ENCODE measurements at places on chromosomes 5 and 9.
A peak's percentile ranks its signal among the peaks of the same experiment; 100 is the strongest.

GRCh38 chr9:133995012-133995896 lies 3.1 kb upstream of the VAV2 start:
- DNase-seq = no peak

- no peak for DNase-seq
These were observed 222.7 kb downstream of the PBX3 start for GRCh38 chr9:125969868-125970267.

DNA sequence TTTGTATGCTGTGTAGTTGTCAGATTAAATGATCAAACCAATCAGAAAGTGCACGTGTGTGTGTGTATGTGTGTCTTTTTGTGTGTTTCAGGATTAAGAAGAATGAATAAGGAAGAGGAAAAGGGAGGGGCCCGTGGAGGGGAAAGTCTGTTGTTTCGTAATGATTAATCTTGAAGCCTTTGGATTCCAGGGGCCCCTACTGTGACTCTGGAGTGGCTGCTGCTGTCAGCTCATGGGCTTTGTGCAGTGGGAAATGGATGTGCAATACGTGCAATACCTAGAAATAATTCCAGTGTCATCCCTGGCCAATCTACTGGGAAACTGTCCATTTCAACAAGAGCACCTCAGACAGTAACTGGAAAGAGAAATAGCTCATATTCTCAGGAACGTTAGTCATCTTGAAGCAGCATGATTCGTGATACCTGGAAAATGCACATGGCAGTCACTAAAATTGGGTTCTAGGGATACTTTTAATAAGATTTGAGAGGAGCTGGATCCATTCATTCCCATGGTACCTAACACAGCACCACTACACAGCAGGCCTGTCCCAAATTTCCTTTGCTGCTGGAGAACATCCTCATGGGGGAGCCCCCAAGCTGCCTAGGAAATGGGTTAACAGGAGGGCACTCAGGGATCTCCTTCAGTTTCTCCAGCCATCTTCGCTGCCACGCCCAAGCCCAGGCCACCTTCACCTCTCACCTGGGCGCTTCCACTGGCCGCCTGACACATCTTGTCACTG lies 186.3 kb downstream of the NR3C1 start:
- DNase-seq = no peak

DNA sequence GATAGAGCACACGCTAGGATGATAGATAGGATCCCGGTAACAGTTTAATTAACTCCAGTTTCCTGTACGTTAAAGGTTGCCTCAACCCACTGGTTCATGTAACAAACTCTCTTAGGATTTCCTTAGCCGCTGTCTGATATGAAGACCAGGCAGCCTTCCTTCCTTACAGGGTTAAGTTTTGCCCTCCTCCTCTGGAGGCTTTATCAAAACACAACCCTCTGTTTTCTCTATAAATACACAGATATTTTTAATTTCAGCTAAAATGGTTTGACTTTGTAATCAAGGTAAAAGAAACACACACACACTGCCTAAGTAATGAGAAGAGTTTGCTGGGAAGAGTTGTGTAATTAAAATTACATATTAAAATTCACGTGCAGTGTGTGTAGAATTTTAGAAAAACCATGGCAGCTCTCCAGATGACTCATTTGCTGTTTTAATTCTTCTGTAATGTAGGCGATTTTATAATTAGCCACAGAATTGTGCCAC lies 369.8 kb downstream of the CSNK1G3 start:
- no peak for DNase-seq

DNA sequence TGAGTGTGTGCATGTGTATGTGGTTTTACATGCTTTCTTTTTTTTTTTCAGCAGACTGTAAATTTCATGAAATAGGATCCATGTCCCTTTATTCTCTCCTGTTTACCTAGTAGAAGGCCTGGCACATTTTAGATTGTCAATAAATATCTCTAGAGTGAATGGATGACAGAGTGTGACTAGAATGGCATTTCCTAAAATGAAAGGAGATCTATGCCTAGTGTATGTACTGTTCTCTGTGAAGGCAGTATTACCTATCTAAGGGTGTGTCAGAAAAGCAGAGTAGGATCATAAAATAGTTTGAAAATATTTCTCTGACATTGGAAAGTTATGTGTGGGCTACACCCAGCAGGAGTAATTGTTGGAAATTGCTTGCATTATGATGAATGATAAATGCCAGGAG lies 1876.0 kb upstream of the C9orf72 start:
- no peak for DNase-seq

DNA sequence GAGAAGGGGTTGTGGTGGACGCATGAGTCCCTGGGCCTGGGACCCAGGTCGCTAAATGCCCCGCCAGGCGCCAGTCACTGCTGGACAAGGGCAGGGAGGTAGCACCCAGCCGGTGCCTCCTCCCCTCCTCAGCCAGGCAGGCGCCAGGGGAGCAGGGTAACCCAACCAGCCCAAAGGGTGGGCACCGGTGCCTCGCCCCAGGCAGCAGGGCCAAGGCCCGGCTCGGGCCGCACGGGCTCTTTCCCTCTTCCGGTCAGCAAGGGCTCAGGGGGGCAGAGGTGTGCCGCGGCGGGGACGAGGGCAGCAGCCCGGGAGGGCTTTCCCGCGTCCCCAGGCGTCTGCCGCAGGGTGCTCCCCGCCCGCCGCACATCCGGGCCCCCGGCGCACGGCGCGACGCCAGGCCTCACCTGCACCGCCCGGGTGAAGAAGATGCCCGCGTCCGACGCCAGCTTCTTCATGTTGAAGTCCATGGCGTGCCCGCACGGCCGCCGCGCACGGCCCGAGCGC lies 393 bp downstream of the SH3GLB2 start:
- DNase-seq = peak; percentile 13

- no peak for DNase-seq
These were observed 459.5 kb upstream of the PTGER4 start for GRCh38 chr5:40220260-40220659.

DNA sequence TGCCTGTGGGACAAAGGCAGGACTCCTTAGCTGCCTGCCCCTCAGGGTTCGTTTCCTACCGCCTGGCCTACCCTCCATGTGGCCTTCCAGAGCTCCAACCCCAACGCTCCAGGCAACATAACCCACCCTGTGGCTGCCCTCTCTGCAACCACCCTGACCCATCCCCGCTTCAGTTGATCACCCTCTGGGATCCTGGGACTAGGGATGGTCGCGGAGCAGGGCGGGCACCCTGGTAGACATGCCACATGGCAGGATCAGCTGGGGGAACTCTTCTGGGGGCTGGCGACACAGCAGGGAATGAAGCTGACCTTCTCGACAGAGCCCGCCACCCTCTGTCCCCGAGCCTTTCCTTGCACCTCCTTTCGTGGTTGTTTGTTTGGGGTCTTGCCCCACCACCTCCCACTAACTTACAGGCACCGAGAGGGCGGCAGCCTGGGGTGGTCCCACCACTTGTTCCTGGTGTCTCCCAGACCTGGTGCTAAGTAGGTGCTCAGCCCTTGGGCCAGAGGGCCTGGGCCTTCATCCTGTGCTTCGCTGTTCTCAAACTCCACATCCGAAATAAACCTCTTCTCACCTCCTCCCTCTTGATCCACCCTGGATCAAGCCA lies 243.1 kb downstream of the PBX3 start:
- no peak for DNase-seq

- no peak for DNase-seq
These were observed 732 bp downstream of the MARCHF11 start for GRCh38 chr5:16178745-16179372.

DNA sequence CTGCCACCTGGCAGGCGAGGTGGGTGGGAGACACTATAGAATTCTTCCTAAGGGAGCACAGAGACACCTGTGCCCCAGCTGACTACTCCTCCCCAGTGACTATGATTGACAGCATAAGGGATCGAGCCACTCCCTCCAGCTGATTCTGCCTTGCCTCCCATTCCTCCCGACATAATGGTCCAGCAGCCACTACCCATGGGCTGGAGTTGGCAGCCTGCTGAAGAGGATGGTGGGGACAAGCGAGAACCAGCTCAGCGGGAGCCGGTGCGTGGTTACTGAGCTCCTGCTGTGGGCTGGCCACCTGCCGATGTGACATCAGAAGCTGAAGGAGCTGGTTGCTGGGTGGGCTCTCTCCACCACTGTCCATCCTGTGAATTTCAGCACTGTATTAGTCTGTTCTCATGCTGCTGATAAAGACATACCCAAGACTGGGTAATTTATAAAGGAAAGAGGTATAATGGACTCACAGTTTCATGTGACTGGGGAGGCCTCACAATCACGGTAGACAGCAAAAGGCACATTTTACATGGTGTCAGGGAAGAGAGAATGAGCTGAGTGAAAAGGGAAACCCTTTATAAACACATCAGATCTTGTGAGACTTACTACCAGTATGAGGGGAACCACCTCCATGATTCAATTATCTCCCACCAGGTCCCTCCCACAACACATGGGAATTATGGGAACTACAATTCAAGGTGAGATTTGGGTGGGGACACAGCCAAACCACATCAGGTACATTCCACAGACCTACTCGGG lies 12.1 kb upstream of the NCS1 start:
- DNase-seq = no peak

DNA sequence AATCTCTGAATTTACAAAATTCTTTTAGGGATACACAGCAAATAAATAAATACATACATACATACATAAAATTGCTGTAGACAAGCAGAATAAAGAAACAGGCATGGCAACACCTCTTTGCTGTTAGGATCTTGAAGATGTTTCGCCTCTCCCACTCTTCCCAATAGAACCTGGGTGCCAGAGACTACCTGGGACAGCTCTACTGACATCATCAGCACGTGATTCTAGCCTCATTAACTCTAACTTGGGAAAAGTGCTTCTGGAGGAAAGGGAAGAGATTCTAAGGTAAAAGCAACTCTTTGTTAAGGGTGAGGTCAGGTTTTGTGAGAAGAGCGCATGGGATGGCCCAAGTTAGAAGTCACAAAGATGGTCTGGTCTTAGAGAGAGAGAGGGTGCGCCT lies 339.1 kb downstream of the RFX3 start:
- no peak for DNase-seq

DNA sequence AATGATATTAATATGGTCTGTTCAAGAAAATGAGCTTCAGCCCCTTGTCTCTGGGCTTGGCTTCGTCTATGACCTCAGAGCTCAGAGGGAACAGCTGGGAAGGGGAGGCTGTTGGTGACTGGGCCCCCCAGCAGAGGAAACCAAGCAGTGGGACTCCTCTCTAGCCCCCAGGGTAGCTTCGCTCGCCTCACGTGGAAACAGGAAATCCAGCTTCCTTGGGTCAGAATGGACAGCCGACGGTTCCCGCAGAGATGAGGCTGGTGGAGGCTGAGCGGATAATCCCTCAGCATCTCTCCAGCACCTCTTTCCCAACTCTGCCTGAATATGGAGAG lies 37.2 kb upstream of the ICE1 start:
- DNase-seq = no peak

DNA sequence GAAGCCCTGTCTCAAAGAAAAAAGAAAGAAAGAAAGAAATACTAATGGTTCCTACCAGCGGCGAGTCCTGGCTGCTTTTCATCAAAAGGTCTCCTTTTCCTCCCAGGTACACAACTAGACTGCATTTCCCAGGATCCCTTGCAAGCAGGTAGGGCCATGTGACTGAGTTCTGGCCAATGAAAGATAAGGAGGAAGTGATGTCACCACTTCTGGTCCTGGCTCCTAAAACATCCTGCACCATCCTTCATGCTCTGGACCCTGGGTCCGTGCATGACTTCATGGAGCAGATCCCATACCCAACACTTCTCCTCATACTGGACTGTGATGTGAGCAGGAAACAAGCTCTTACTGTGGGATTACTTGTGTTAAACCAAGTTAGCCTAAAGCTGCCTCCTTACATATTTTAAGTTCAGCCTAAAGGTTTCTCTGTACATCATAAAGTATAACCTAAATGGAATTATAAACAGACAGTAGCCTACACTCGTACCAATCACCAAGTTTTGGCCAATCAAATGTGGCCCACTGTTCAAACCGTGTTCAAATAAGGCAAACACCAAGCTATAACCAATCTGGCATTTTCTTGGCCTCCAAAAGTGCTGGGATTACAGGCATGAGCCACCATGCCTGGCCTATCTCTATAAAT lies 30.2 kb upstream of the FUBP3 start:
- DNase-seq = no peak

- DNase-seq = no peak
These were observed 70.3 kb upstream of the SMIM15 start for GRCh38 chr5:61232490-61233050.

DNA sequence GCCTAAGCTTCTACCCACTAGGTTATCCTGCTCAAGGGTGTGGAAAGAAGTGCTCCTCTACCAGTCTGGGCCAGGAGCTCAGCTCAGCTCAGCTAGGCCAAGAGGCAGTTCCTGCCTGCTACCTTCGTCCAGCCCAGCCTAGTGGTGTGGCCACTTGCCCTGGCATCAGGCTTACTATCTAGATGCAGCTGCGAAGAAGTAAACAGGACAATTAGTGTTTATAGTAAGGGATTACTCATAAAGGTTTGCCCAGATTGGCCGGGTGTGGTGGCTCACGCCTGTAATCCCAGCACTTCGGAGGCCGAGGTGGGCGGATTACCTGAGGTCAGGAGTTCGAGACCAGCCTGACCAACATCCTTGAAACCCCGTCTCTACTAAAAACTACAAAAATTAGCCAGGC lies 12.8 kb upstream of the SPATA24 start:
- no peak for DNase-seq

DNA sequence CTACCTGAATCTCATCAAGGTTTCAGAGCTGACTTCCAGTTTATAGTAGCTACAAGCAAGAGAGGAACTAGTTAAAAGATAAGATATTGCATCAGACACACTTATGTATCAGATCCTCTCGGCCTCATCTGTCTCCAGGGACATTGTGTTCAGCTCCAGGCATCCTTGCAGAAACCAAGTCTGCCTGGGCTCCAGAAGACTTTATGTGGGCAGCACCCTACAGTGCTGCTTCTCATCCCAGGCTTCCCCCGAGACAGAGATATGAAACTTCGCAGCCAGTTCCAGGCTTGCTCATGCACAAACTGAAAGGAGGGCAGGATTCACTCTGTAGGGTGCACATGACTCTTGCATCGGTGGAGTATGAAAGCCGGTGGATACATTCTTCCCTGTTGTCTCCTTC lies 33.9 kb upstream of the FOXB2 start:
- no peak for DNase-seq

- no peak for DNase-seq
These were observed 89.1 kb upstream of the HAND1 start for GRCh38 chr5:154567155-154567554.

- no peak for DNase-seq
These were observed 8.9 kb downstream of the LARS1 start for GRCh38 chr5:146173597-146173996.

DNA sequence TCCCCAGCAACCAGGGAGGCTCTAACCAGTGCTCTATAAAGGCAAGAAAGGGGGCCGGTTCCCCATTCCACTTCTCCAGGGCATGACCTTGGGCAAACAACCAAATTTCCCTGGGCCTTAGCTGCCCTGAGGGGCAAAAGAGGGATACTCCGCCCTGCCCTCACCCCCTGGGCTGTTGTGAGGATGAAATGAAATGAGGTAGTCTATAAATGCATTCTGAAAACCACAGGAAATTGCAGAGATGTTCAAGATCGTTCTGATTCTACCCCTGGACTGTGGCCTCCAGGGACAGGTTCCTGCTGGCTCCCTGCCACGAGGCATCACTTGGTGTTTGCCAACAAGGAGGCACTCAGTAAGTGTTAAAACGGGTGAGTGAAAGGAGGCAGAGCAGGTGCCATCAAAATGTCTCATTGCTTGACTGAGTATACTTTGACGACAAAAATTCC lies 5.7 kb downstream of the RAPGEF1 start:
- DNase-seq = no peak

GRCh38 chr5:43140286-43140685 lies 19.6 kb downstream of the ZNF131 start:
- DNase-seq = no peak

GRCh38 chr9:16221822-16222547 lies 648.5 kb downstream of the BNC2 start:
- no peak for DNase-seq

- no peak for DNase-seq
These were observed 32.2 kb downstream of the SHOC1 start for GRCh38 chr9:111762556-111762955.

Data from stimulated activated CD4-positive, alpha-beta T cell treated with anti-CD3 and anti-CD28 coated beads, Interleukin-1b, Interleukin-23, amount 100 ng/mL, for 1 hour (primary cell).